ENCODE measurements at places on chromosomes 16 and 17.
A peak's percentile ranks its signal among the peaks of the same experiment; 100 is the strongest.

DNA sequence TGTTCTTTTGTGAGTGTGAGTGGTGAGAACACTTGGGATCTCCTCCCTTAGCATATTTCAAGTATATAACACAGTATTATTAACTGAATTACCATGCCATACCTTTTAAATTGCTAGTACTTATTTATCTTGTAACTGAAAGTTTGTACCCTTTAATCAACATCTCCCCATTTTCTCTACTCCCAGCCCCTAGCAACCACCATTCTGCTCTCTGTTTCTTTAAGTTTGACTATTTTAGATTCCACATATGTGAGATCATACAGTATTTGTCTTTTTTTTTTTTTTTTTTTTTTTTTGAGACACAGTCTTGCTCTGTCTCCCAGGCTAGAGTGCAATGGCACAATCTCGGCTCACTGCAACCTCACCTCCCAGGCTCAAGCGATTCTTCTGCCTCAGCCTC, 117.6 kb upstream of the CACNG3 start:
- peaks cover 18% of the 10 kb centered on the region for H3K4me1 ChIP-seq
- DNase-seq = no peak
- H3K27ac ChIP-seq = no peak overlapping the region

GRCh38 chr16:50603206-50604064, 55.2 kb downstream of the NKD1 start:
- no peak for DNase-seq
- peak overlapping the region; percentile 50 for H3K27ac ChIP-seq

DNA sequence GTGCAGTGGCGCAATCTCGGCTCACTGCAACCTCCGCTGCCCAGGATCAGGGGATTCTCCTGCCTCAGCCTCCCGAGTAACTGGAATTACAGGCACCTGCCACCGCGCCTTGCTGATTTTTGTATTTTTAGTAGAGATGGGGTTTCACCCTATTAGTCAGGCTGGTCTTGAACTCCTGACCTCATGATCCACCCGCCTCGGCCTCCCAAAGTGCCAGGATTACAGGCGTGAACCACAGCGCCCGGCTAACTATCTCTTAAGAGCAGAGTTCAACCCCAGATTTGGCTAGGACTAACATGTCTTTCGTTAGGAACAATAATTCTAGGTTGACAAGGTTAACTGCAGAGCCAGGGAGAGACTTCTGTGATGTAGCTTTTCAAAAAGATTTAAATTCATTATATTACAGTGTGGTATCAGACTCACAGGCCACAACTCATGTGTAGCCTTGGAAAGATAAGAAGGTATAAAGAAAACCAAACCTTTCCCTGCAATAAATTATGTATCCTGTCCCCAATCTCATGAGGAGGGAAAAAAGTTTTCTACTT, 4.3 kb downstream of the CHTF8 start:
- DNase-seq = no peak
- peaks cover 3% of the 10 kb centered on the region for H3K36me3 ChIP-seq
- peaks cover 41% of the 10 kb centered on the region for H3K4me1 ChIP-seq
- peak overlapping the region; percentile 47 for H3K4me3 ChIP-seq
- H3K27ac ChIP-seq = no peak overlapping the region

- H3K4me1 ChIP-seq = peaks cover 38% of the 10 kb centered on the region
- H3K36me3 ChIP-seq = no peaks in the 10 kb centered on the region
- no peak overlapping the region for H3K27ac ChIP-seq
- H3K4me3 ChIP-seq = no peak overlapping the region
Observed at GRCh38 chr16:85208643-85209520, 96.6 kb upstream of the CIBAR2 start.

GRCh38 chr16:79267146-79267545, 333.4 kb downstream of the MAF start:
- H3K36me3 ChIP-seq = no peaks in the 10 kb centered on the region
- DNase-seq = no peak
- no peak overlapping the region for H3K27ac ChIP-seq

- peaks cover 24% of the 10 kb centered on the region for H3K36me3 ChIP-seq
- no peaks in the 10 kb centered on the region for H3K27me3 ChIP-seq
Observed at GRCh38 chr16:30421010-30421409, 8.8 kb downstream of the DCTPP1 start.

DNA sequence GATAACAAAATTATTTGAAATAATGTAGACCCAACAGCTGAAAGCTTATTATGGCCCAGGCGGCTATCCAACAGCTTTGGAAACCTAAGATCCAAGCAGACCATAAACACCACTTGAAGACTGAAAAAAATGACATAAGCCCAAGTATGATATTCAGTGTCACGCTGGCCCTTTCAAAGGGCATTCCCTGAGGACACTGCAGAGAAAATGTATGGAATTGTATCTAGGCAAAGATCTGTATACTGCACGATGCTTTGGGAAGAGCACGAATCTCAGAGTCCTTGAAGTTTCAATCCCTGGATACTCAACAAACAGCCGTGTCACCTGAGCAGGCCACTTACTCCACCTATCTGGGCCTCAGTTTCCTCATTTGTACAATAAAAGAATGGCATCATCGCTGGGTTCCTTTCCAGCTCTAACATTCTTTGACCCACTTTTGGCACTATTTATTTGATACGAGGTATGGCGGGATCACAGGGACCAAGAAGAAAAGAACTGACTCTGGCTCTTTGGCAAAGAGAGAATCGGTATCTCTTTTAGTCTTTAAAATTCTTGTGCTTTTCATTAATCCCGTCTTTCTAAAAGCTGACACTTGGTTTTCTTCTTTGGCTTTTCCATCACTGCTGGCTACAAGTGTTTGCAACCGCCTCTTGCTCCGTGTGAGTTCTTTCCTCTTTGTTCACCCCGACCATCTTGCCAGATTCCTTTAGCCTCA, 1.2 kb downstream of the STAT5B start:
- no peaks in the 10 kb centered on the region for H3K27me3 ChIP-seq
- peak overlapping the region; percentile 94 for H3K4me3 ChIP-seq
- no peak for DNase-seq
- H3K27ac ChIP-seq = peak overlapping the region; percentile 91
- no peaks in the 10 kb centered on the region for H3K36me3 ChIP-seq
- H3K4me1 ChIP-seq = peaks cover 48% of the 10 kb centered on the region
